ENCODE measurements at places on chromosomes 2 and 18.
A peak's percentile ranks its signal among the peaks of the same experiment; 100 is the strongest.

DNA sequence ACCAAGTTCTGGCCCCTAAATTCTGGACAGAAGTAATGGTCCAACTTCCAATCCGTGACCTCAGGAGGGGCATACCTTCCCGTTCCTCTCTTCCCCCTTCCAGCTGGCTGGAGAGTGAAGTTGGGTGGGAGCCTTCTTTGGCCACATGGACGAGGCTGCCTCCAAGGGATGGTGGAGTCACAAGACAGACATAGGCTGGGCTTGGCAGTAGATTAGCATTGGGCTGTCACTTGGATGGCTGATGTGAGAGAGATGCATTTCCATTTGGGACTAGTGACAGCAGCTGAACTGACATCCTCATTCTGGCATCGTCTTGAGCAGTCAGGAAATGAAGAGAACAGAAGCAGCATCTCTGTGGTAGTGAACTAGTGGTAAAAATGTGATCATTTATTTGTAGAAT, 12.6 kb downstream of the NT5DC4 start:
- no peak for DNase-seq

- DNase-seq, result no peak
Observed at GRCh38 chr2:221653182-221653581, 81.1 kb upstream of the EPHA4 start.

DNA sequence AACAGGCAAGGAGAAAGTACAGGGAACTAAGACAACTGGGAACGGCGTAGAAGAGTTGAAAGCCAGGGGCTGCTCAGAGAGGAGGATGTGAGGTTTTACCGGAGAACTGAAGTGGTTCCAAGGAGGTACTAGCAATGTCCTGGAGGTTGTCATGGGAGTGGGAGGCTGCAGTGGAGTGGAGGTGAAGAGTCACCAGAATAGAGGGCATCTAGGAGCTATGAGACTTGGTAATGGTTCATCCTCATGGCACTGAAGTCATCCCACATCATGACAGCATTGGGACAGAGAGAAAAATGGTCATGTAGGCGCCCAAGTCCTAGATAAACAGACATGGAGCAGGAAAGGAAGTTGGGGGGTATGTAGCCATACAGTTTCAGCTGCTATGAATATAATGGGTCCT, 26.3 kb downstream of the MRPL33 start:
- no peak for DNase-seq

DNA sequence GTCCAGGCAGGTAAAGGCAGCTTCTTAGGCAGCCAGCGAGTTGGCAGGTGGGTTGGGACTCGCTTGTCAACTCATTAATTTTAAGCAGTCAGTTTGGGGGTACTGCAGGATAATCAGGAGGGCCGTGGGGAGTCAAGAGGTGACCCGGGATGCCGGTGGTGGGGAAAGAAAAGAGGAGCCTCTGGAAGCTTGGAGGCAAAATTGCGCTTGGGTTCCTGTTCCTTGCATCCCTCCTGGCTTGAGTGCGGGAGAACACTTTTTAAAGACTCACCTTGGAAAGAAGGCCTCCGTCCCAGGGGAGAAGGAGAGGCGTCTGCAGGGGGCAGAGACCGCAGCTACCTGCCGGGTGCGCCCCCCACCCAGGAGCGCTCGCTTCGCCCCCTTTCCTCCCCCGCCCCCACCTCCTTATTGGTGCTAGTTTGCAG, at the start of gene KCNJ3:
TSS of gene KCNJ3 (plus strand) at position 400 of the 425 bp plus-strand sequence. CDS start 81 bp downstream, outside the sequence.
- no peak for DNase-seq

GRCh38 chr2:42602876-42603219, 34.4 kb downstream of the MTA3 start:
- DNase-seq, result no peak

GRCh38 chr2:14747447-14747846, 114.9 kb downstream of the LRATD1 start:
- DNase-seq, result no peak

DNA sequence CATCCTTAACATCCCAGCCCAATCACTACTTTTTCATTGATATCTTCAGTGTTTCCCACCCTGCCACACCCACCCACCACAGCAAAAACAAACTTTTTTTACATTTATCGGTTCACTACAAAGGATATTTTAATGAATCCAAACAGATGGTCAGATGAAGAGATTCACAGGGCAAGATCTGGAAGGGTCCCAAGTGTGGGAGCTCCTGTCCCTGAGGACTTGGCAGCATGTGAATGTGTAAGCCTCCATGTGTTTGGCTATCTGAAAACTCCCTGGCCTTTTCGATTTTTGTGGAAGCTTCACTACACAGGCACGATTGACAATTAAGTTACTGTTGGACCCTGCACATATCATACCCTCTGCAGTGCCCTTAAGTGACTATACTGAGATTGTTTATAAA, 48.1 kb upstream of the CRIM1 start:
- no peak for DNase-seq

DNA sequence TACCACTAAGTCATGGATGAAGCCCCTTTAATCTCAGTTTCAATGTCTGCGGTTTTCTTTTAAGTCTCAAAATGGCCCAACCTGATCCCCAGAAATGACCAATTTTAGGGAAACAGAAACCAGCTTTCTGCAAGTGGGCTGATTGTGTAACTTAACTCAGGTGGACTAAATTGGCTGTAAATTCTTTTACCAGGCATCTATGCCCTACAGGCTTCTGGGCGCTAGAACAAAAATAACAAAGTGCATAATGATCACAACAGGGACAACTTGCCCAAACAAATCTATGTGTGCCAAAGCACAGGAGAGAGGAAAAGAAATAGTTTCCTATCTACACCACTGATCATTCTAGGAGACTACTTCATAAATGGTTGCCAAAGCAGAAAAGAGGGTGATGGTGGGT, 112.3 kb upstream of the SETBP1 start:
- no peak for DNase-seq

- peak; percentile 42 for DNase-seq
Observed at GRCh38 chr2:26081556-26081955, 47.7 kb downstream of the RAB10 start.

GRCh38 chr2:189285349-189285748, 105.8 kb upstream of the COL5A2 start:
- DNase-seq, result no peak

DNA sequence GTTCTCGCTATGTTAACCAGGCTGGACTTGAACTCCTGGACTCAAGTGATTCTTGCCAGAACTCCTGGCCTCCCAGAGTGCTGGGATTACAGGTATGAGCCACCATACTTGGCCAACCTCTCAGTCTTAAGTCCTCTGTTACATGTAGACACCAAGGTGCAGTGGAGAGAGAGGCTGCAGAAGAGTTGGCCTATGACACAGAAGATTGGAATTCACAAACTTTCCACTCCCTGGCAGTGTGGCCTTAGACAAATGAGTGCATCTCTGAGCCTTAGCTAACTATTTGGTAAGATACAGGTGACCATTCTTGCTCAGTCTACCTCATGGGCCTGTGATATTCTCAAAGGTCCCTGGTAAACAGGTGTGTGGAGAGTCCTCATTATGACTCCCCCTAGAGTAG, 159.7 kb downstream of the MYCN start:
- no peak for DNase-seq

- no peak for DNase-seq
Observed at GRCh38 chr2:88123164-88123974, 4.5 kb downstream of the FABP1 start.

- no peak for DNase-seq
Observed at GRCh38 chr18:45576931-45577330, 38.3 kb upstream of the SLC14A2 start.

DNA sequence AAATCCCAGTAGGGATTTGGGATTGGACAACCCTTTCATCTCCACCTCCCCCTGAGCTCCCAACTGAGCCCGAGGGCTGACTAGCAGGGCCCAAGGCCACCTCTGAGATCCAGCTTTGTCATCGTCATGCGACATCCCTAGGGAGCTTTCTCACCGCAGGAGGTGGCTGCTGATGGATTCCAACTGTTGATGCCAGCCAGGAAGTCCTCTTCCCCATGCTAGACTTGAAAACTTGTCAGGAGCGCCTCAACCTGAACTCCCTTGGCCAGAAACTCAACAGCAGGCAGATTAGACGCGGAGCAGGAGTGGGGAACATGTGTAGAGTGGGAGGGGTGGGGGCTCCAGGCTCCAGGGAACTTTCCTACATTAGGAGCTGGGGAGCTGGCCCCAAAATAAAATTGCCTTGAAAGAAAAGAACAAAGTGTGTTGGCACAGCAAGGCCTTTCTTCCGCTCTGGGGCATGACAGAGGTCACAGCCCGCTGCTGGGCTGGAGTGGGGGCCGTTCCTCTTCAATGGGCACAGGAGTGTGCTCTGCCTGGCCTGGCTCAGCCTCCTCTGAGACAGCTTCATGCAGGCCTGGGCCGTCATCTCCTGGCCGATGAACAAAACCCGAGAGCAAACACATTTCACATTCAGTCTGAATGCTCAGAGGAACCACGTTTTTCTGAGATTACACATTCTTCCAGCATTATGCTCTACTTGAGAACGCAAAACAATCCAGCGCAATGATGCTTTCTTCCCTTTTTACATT, 34.5 kb downstream of the EMILIN2 start:
- DNase-seq, result no peak

- peak; percentile 55 for DNase-seq
Observed at GRCh38 chr2:71950256-71951082, 197.2 kb downstream of the CYP26B1 start.

- peak; percentile 75 for DNase-seq
Observed at GRCh38 chr2:222903234-222904220, 42.7 kb downstream of the ACSL3 start.

GRCh38 chr2:13660231-13660630, 943.5 kb downstream of the TRIB2 start:
- no peak for DNase-seq

- DNase-seq, result no peak
Observed at GRCh38 chr2:108367014-108367413, 10.7 kb upstream of the SULT1C4 start.

- peak; percentile 69 for DNase-seq
Observed at GRCh38 chr2:222318712-222319585, 20.2 kb upstream of the PAX3 start.

DNA sequence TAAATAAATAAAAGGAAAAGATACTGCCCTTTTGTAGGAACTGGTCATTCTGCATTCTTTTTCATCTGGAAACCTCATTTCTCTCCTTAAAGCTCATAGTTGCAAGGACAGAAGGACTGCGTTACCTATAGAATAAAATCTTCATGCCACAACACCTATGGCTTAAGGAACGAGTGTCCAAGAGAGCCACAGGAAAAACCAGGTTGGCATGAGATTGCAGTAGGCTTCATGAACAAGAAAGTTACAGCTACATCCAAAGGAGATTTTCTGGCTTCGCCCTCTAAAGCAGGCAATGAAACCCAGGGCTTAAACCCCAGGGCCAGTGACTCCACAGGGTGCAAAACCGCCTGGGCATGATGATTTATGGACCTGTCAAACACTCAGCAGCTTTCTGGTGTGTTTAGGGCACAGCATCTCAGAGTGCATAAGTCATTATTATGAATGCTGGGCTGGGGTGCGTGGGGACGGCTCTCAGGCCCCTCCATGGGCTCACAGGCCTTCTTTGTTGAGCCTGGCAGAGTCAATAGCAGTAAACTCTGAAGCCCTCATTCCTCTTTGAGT, 30.7 kb upstream of the PIEZO2 start:
- no peak for DNase-seq

GRCh38 chr2:130767408-130767775, 12.1 kb downstream of the AMER3 start:
- no peak for DNase-seq

GRCh38 chr18:61896757-61897156, 4.0 kb upstream of the RNF152 start:
- no peak for DNase-seq

DNA sequence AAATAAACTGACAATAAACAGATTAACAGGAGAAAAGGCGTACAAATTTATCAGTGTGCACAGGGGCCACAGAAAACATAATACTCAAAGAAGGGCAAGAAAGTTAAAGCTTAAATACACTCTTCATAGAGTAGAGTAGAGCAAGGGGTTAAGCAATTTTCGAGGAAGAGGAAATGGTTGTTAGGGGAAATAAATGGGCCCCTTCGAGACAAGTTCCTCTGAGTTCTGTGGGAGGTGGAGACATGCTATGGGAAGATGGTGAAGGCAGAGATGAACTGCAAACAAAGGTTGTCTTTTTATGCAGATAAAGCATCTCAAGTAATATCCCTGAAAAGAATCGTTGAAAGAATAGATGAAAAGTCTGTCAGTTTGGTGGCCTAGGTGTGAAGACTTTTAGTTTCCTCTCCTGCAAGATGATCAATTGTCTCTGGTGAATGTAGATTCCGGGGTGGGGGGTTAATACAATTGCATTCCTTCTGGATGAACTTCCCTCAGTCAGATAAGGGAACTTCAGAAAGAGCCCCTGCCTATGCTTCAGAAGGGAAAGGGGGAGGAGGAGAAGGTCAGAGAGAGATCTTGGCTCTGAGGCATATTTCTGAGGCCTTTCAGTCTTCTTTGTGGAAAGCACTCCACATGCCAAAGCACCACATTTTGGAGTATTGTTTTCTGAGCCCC, 127.0 kb downstream of the METTL4 start:
- peak; percentile 20 for DNase-seq

GRCh38 chr2:81872006-81872405, 1567.5 kb upstream of the LRRTM1 start:
- DNase-seq, result no peak

- no peak for DNase-seq
Observed at GRCh38 chr2:50449306-50449705, 582.6 kb downstream of the NRXN1 start.

DNA sequence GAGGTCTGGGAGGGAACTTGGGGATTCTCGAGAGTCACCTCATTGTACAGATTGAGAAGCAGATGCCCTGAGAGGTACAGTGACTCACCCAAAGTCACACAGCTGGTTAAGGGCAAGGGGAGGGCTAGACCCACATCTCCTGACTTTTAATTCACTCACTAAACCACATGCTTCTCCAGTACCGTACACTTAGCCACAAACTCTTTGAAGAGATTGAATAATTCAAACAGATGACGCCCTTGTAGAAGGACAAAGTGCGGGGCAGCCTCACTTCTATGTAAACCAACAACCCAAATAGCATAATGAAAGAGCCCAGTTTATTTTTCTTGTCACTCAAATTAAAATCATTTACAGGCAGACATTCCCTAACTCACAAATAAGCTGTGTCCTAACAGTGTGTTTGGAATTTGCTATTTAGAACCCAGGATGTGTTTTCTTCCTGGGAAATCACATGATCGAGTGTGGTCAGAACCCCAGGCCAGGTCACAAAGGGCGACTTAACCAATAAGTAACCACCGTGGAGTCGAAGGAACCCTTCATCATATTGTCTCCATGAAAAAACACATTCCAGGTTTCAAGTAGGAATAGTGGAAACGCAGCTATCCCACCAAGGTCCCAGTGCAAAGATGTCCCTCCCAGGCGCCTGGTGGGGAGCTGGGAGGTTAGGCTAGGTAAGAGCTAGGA, 35.8 kb upstream of the PTPN4 start:
- no peak for DNase-seq

- DNase-seq, result no peak
Observed at GRCh38 chr2:219912491-219912921, 285.1 kb downstream of the SLC4A3 start.

Measured in suppressor macrophage treated with lipopolysaccharide for 1 hour (primary cell).